ENCODE measurements at places on chromosomes 5 and 9.
A peak's percentile ranks its signal among the peaks of the same experiment; 100 is the strongest.

GRCh38 chr5:54831233-54831632 lies 154.2 kb downstream of the ESM1 start:
- DNase-seq, result no peak

DNA sequence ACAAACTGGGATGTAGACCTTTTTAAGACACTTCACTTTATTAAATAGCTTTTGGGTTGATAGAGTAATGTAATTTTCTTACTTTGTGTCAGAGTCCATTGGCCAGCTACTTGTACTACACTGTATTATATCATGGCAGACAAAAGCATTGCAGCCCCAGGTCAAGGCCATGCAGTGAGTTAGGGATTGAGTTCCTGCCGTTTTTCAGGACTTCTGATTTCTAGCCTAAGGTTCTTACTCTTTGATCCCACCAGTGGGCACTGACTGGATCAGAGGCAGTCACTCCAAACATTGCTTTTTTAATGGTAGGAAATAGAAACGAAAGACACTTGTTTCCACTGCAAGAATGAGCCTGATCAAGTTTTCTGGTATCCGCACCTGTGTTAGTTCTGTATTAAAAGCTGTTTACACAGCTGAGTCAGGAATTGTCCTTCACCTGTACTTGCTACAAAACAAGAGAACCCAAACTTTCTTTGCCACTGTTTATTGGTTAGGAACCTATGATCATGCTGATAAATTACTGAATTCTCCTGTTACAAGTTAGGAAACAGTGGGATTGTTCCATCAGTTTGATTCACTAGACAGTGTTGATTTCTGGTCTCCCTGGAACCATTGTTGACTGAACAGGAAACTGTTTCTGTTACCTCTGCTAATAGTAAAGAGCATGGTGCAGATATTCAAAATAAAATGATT lies 22.1 kb downstream of the LRRC70 start:
- DNase-seq, result no peak

- DNase-seq, result no peak
These were observed 65.4 kb downstream of the FRMD3 start for GRCh38 chr9:83472764-83473163.

DNA sequence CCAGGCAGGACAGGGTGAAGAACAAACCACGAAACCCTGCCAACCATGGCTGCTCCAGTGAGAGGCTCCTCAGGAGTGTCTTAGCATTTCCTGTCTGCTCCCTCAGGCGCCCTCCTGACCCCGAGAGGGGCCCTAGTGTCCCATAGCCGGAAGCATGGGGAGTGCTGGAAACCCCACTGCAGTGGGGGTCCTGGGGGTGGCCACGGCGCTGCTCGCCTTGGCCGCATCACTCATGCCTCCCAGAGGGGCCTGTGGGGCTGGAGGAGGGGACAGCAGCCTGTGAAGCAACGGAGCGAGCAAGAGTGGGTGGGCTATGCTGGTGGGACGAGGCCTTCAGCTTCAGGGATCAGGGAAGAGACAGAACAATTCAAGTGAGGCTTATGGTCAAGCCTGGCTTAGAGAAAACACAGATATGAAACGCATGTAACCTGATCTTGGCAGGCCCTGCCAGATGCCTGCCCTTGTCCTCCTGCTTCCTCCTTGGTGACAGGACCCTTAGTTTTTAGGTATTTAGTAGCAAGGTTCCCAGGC lies 219.1 kb downstream of the FANCC start:
- DNase-seq, result no peak

DNA sequence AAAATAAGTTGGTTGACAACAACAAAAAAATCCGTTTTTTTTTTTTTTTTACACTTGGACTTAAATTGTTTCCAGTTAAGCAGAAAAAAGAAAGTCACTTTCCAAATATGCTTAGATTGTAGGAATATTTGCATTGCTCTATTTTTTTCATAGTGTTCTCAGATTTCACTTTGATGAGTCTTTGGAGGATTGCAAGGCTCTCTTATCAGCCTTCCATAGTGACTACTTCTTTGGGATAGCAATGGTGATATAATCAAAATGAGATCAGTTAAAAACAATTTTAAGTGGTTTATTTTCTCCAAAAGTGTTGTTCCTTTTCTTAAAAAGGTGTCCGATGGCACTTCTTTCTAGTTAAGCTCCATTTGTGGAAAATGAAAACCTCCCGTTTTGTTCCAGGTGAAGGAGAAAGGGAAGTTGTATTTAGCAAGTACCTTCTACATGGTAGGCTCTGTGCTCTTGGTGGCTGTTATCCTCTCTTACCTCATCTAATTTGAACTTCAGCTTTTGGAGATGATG lies 3.9 kb downstream of the RASGRF2 start:
- DNase-seq, result no peak

- DNase-seq, result no peak
These were observed 47.6 kb downstream of the JAKMIP2 start for GRCh38 chr5:147734894-147735293.

DNA sequence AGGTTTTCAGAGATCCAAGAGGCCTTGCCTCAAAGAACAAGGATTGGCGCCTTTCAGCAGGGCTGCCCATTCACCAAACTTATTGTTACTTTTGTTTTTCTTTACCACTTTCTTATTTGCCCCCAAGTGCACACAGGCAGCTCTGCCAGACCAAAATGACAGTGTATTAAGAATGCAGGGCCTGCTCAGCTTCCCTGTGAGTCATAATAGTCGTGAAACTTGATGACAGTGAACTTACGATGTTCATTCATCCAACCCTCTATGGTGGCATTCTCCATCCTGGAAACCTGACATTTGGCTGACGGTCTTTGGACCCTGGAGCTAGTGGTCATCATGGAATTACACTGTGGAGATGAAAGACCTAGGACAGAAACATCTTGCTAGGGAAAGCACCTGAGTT lies 44.3 kb downstream of the UBE2QL1 start:
- no peak for DNase-seq

- no peak for DNase-seq
These were observed 208.4 kb downstream of the CD180 start for GRCh38 chr5:66987949-66988838.

GRCh38 chr5:112921026-112921832 lies 798 bp downstream of the REEP5 start:
- peak; percentile 47 for DNase-seq

DNA sequence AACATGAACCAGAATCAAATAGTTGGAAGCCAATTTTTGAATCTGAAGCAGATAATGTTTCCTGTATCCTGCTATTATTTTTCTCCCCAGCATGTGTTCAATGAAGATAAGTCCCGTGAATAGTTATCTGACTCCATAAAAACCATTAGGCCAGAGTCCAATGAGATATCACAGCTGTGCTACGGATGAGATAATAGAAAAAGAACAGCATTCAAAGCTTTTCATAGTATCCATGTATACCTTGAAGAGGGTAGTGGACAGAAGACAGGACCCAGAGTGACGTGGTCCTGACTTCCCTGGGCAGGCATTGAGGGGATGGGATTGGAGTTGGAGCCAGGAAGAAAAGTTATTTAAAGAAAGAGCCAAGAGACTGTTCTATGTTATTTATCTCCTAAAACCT lies 50.7 kb upstream of the C6 start:
- DNase-seq, result no peak

DNA sequence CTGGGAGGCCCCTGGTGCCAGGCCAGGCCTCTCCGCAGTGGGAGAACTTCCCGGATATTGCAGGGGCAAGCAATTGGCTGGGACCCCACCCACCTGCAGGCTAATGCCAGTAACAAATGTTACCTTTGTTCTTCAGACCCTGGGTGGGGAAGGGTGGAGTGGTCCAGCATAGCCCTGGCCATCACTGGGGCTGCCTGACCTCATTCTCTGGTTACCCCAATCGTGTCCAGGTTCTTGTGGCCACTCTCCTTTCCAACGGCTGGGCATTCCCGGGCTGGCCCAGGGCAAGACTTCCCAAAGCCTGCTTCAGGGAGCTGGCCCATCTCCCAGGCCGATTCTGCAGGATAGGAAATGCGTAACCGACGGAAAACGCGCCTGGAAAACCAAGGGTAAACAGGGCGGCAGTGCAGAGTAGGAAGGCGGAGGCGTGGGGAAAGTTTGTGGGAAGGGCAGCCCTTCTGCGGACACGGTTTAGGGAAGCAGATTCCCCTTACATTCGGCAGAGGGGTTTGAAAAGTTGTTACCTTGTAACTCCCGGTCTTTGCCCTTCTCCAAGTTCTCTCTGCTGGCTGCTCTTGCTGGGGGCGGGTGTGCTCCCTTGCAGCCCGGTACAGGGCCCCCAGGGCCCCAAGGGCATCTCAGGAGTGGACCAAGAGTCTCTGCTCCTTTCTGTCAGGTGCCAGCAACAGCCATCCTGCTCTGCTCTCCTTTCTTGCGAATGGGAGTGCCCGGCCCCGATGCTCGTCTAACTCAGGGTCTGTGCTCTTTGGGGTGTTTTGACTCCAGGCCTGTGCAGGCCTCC lies 3.5 kb downstream of the NRARP start:
- DNase-seq, result no peak

GRCh38 chr5:175729829-175730277 lies 72.0 kb downstream of the HRH2 start:
- DNase-seq, result peak; percentile 96

GRCh38 chr9:92266486-92266885 lies 27.0 kb downstream of the IARS1 start:
- no peak for DNase-seq

GRCh38 chr9:88574953-88575352 lies 40.0 kb downstream of the NXNL2 start:
- no peak for DNase-seq

GRCh38 chr9:36897478-36897877 lies 136.6 kb downstream of the PAX5 start:
- DNase-seq, result no peak

DNA sequence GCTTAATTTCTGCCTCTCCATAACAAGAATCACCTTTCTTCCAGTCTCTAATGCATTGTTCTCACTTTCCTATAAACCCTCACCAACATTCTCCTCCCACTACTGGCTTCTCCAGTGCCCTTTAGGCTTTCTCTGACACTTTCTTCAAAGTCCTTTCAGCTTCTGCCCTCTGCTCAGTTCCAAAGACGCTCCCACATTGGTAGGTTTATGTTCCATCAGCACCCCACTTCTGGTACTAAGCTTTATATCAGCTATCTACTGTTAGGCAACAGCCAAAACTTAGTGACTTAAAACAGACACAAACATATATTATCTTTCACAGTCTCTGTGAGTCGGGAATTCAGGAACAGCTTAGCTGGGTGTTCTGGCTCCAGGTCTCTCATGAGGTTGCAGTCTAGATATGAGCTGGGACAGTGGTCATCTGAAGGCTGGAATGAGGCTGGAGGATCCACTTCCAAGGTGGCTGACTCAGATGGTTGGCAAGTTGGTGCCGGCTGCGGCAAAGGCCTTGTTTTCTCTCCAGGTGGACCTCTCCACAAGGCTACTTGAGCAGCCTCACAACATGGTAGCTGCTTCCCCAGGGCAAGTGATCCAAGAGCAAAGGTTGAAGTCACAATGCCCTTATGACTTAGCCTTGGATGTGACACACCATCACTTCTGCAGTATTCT lies 37.4 kb downstream of the BOD1 start:
- DNase-seq, result no peak

- no peak for DNase-seq
These were observed 825 bp upstream of the PCAT7 start for GRCh38 chr9:94554078-94554438.

DNA sequence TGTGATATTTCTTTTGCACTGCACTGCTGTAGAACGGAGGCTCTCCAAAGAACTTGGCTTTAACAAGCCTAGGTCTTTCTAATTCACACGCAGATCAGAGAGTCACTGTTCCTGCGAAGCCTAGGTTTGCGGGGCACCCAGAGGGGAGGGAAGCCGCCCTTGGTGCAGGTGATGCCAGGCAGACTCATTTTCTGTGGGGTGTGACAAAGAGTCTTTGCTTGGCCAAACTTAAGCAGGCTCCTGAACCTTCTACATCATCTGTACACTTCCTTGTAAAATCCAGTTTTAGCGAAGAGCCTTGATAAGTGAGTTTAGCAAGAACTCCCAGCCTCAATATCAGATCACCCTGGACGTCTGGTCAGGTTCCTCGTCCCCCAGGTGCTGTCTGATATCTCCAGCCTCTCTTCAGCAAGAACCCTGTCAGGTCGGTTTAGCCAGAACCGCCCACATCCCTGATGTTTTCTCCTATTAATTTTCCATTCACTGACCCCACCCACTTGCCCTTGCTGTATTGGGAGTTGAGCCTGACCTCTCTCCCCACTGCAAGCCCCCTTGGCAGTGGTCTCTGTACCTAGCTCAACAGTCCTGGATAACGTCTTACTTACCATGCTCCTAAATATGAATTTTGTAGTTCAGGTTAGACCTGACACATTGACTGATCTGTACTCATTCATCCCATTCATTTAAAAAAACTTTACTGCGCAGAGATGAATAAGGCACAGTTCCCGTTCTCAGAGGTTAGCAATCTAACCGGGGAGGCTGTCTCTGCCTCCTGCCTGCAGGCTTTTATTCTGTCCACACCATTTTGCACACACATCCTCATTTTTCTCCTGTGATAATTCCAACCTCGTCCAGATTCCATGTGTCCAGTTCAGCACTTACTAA lies 880 bp upstream of the UBAC1 start:
- no peak for DNase-seq

DNA sequence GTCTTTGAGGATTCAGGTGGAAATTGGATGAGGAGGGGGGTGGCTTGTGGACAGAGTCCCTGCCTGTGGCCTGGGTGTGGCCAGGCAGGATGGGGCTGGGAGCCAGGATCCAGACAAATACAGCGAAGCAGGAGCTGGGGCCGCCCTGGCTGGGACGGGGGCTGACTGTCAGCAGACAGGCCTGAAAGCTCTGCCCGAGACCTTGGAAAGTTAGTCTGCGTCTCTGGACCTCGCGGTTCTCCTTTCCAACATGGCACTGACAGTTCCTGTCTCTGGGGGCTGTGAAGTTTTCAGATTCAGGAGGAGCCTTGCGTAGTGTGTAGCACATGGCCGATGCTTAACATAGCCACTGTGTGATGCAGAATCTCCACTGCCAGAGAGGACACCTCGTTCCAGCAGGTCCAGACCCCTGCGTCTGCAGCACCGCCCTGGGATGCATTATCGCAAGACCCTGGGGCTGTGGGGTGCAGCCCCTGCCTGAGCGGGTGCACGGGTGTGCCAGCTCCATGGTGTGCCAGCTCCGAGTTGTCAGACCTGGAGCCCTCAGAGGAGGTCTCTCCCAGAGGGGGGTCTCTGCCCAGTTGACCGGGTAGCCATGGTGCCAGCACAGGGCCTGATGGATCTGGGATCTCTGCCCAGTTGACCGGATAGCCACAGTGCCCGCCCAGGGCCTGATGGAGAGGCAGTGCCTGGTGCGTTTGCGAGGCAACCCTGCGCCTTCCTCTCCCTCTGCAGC lies 89.3 kb downstream of the COL5A1 start:
- no peak for DNase-seq

GRCh38 chr5:75720882-75721281 lies 3.6 kb upstream of the POC5 start:
- no peak for DNase-seq

- DNase-seq, result no peak
These were observed 39.0 kb upstream of the EXOC3 start for GRCh38 chr5:403995-404394.

DNA sequence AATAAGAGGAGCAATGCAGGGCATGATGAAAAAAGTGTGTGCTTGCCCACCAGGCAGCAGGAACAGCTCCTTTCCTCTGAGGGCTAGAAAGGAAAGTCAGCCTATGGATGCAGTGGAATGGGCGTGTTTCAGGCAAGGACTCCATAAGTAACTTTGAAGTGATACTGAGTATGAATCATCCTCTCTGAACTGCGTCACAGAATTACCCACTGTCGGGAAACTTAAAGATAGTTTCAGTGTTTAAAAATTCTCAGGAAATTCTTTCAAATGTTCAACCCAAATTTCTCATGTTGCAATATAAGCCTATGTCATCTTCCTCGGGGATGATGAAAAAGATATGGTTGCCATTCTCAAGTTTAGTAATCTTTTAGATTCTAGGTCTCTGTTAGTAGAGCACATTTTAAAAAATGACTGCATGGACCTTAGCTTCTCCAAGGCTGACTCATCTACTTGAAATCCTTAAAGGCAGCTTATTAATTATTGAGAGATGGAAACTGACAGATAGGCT lies 27.7 kb downstream of the PTCD2 start:
- no peak for DNase-seq
